KG1 (cell line): ENCODE measurements at places on chromosomes 12 and 14.

DNA sequence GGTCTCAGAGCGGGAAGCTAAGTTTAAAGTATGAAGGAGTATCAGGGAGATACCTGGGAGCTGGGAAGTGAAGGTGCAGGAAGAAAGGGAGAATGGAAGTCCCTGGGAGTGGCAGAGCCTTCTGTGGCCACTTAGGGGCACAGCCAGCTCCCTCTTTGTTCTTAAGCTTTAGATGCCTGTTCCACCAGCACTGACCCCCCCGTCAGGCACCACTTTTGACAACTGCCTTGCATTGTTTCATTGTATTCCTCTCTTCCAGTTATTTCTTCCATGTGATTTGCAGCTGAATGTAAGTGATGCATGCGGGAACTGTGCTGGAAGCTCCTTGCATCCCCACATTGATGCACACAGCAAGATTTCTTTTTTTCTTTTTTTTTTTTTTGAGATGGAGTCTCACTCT lies 2.6 kb downstream of the GALNT16 start:
- no peak for DNase-seq

DNA sequence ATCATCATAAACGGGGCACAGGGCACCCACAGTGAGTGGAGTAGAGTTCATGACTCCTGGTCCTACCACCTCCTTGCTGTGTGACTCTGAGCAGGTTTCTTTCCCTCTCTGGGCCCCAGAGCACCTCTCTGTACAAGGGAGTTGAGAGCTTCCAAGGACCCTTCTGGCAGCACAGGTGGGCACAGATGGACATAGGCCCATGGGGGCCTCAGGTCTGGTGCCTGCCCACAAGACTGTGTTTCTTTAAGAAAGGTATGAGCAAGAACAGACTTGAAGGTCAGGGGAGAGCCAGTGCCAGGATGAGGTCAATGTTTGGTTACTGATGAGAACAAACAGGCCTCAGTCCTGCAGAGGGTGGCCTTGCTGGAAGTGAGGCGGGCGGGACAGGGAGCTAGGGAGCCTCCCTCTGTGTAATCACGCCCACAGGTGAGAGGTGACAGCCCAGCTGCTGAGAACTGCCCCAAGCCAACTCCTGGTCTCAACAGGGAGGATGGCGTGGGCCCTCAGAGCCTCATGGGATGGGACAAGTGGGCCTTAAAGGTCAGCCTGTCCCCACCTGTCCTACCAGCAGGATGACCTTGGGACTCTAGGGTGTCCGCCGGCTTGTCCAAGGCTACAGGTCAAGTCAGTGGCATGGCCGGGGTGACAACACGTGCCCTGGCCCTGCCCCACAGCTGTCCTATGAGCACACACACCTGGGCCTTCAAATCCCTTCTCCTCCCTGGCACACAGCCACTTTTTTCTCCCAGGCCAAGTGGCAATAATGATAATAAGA lies 49.1 kb downstream of the CCDC85C start:
- DNase-seq = no peak

DNA sequence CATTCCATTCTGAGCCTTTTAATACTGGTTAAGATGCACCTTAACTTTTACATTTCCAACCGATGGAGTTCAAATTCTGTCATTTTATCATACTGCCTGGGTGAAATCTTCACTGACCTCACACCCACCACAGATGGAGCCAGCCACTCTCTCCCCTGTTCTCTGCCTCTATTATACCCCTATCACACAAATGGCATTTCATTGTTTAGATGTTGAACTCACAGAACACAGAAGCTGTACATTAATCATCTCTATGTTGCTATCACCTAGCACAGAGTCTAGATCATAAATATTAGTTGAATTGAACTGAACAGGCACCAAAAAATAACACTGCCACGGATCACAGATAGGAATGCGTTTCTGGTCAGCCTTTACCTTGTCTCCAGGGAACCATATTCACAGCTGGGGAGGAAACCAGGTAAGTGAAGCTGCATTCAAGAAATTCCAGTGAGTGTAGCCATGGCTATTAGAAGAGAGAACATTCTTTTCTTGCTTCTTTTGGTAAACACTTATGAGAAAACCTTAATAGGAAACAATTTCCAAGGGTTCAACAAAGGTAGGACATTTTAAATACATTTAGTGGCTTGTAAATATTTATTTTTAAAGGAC lies 194.9 kb upstream of the RMST start:
- DNase-seq = no peak

DNA sequence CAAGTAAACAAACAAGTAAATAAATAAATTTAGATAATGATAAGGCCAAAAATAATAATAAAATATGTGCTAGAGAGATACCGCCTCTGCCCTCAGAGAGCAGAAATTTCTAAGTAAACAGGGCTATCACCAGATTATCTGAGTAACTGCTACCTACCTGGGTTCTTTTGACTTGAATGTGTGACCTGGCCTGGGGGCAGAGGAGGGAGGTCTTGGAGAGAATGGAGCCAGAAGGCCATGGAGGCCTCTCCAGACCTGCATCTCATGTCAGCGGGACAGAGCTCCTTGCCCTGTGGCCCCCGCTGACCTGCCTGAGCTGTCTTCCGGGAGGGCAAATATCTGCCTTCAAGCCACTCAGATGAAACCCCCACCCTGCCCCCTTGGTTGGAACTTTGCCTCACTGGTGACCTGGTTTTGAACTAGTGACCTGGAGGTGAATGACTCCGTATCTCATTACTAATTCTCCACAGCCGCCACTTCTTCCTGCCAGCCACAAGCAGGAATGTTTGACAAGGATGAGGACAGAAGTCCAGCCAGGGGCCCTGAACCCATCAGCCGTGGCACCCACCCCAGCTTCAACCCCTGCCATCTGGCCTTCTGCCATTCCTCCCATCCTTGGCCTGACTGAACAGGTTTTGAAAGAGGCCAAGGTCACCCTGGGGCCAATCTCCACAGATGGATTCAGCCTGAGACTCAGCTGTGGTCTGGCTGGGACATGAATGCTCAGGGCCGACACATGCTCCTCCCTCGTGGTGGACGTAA lies 86.8 kb upstream of the PARP11 start:
- no peak for DNase-seq

GRCh38 chr12:58384196-58384595 lies 442.8 kb downstream of the ATP23 start:
- DNase-seq = no peak

GRCh38 chr12:130212384-130212989 lies 50.2 kb downstream of the FZD10 start:
- DNase-seq = no peak

GRCh38 chr12:43115441-43116160 lies 436.4 kb downstream of the ADAMTS20 start:
- DNase-seq = no peak

GRCh38 chr14:65344011-65344410 lies 68.5 kb upstream of the FUT8 start:
- DNase-seq = no peak

DNA sequence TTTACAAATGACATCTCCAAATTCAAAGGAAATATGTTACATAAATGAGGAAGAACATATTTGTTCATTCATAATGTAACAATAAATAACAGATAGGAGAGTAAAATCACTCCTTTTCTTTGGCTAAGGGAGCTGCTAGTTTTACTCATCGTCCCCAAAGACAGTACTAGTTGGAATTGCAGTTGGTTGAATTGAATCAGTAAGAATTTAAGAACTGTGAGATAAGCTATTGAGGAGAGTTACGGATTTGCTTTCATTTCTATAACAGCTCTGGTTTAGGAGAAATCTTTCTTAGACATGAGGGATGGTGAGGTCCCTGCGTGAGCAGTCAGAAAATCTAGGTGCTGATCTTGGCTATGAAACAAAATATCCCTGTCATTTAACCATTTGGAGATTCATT lies 402.8 kb downstream of the AEBP2 start:
- no peak for DNase-seq

GRCh38 chr14:101851736-101852405 lies 90.4 kb downstream of the PPP2R5C start:
- DNase-seq = peak; percentile 10

GRCh38 chr12:28578361-28578760 lies 388.1 kb downstream of the CCDC91 start:
- DNase-seq = no peak
